ENCODE measurements at places on chromosomes 2 and 18. TPM values are rescaled to one million over a fixed set of nuclear protein-coding genes. Genes with fewer than 3 reads are reported as not detected.

DNA sequence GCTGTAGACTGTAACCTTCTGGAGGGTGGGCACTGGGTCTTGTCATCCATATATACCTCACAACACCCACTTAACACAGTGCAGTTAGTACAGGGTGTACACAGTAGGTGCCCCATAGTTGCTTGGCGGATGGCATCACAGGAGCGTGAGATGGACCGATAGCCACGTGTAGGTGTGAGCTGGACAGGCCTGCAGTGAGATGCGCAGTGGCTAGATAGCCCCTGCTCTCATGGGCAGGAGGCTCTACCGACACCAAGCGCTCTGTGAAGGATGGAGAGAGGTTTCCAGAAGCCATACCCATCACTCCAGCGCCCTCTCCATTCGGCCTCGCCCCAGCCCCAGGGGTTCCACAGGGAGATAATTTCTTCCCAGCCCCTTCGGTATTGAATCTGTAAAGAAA is 49.5 kb downstream of the CAPN13 start:
- DNase-seq = no peak

DNA sequence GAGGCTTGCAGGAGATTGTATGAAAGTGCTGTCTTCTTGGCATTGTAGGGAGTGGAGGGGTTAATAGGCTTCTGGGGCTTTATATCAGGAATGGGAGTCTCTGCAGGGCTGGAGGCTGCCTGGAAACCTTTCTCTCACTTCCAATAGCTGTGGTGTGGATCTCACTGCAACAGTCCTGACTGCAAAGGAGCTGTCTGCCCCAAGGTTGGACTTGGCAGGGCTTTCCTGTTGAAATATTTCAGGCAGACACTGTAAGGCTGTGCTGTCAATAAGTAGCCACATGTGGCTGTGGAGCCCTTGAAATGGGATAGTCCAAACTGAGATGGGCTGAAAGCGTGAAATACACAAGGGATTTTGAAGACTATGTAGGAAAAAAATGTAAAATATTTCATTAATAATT is 399.1 kb upstream of the SPRED2 start:
- no peak for DNase-seq

The AQP12A gene
- not detected for total RNA-seq

- no peak for DNase-seq
Observed at GRCh38 chr18:35525795-35526494, 28.2 kb upstream of the INO80C start.

- no peak for DNase-seq
Observed at GRCh38 chr2:206982360-206982955, 43.1 kb downstream of the CPO start.

The MYOM1 gene
- 1.2 TPM for total RNA-seq

- no peak for DNase-seq
Observed at GRCh38 chr2:142478206-142478605, 347.4 kb upstream of the LRP1B start.

GRCh38 chr18:14917311-14917710 is 169.3 kb downstream of the ANKRD30B start:
- no peak for DNase-seq

The CRYGC gene
- not detected for total RNA-seq

GRCh38 chr18:22145160-22145559 is 24.2 kb upstream of the GATA6 start:
- no peak for DNase-seq

DNA sequence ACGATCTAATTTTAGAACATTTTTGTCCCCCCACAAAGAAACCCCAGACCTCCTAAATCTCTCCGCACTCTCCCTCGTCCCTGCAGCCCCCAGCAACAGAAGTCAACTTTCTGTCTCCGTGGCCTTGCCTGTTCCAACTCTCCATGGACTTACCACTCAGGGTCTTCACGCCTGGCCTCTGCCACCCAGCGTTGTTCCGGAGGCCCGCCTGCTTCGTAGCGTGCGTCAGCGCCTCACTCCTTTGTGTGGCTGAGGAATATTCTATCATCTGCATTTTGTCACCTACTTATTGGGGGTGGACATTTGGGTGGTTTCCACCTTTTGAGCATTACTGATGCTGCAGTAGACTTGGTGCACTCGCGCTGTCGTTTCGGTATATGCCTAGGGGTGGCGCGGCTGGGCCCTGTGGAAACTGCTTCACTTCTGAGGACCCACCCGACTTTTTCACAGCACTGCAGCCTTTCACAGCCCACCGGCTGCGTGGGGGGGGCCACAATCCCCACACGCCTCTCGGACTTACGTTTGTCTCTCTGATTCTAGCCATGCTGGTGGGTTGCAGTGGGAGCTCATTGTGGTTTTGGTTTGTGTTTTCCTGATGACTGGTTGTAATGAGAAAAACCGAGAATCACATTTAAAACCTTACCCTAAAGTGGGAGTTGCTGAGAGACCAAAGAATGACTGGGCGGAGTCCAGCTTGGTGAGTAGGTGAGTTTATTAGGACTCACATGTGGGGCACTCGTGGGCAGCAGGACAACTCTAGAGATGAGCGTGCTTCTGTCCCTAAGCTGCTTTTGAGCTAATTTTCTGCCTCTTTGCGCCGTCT is 1.4 kb upstream of the HSBP1L1 start:
- DNase-seq = no peak

DNA sequence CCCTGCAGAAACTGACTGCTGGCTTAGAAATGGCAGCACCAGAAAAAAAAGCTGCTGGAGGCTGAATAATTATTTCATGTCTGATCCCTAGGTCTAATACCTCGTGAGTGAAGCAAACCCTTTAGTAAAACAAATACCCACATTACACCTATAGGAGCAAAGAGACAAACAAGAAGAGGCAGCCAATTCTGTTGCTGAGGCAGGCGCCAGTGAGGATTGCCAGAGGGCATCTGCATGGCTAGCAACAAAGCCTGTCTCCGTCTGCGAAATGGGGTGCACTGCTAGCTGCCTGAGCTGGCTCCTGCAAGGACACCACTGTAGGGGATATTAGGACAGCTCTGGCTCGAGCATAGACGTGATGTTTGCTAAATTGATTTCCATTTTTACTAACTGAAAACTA is 509.7 kb downstream of the TDRD15 start:
- DNase-seq = no peak

DNA sequence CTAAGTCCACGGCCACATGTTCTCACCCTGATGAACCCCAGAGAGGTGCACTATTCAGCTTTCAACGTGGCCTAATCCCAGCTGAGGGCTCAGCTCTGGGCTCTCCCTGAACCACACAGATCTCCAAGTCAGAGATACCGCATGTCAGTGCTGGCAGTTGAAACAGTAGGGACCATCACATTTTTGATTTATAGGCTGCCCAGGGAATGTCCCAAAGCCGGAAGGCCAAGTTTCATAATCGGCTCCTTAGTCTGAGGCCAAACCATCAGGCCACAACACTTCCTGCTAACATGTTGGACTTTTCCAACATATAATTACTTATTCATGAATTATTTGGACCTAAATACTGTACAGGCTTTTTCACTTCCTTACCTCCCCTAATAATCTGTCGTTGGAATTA is 91.9 kb upstream of the KLHL29 start:
- DNase-seq = no peak

The AKAIN1 gene
- not detected for total RNA-seq

Measured in mesothelial cell of epicardium (in vitro differentiated cells).